Epithelial cell of proximal tubule (primary cell): ENCODE measurements at places on chromosomes 11 and 22. TPM values are rescaled to one million over a fixed set of nuclear protein-coding genes. Genes with fewer than 3 reads are reported as not detected.

DNA sequence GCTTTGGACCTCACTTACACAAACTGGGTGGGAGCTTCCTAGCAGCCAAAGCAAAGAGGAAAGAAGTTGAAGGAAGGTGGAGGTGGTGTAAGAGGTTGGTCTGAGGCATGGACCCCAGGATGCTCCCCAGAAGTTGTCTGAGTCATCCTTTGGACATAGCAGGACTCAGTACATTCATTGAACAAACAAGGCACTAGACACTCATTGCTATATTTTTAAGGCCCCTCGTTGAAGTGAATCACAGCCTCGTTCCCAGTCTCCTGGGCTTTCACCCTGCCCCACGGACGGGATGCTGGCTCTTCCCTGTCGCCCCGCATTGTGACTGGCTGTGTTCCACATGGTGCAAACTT is 95.9 kb upstream of the FGF3 start:
- DNase-seq, result no peak

Gene MMP10
- 0.29 and 0.80 TPM in 2 replicates for total RNA-seq

Gene IGSF9B
- 0.22 and 1.0 TPM in 2 replicates for total RNA-seq

DNA sequence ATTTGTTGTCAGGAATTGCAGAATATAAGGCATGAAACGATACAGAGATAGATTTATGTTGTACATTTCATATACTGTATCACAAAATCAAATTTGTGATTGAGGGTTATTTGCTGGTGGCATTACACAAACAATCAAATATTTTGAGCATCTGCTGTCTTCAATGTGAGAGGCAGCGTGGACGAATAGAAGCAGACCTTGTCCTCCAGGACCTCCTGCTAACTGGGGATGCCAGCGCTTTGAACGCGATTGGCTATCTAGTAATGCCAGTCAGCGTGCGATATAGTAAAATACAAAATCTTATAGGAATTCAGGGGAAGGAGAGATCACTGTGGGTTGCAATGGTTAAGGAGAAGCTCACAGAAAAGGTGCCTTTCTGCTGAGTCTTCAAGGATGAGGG is 631 bp upstream of the SNX19 start:
- DNase-seq, result no peak

DNA sequence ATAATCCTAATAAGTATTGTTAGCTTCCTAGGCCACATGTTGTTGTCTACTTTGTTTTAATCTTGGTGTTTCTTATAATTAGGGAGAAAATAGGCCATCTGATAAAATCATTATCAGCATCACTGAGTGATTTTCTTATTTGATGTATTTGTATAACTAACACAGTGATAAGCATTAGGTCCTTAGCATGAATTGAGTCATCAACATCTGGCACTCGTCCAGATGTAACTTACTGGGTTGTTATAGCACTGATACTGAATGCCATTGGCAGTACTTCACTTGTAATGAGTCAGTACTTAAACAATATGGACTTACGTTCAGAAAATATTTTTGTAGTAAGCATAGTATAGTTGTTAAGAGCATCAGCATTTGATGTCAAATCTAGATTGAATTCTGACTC is 16.2 kb downstream of the API5 start:
- DNase-seq, result peak; percentile 32

DNA sequence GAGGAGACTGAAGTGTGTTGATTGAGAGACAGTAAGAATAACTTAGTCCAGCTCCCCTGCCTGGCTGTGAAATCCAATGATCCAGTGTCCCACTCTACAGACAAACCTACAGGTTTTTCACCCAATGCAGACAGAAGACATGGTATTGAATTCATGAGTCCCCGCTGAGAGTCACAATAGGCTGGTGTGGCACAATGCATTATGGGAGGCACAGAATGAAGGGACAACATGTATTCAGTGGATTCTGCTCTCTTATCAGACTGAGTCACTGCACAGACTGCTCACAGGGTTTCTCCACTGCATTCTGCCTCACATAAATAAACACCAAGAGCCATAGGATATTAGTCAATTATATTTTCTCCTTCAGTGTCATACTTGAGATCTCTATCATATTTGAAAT is 55.2 kb upstream of the TOP3B start:
- no peak for DNase-seq

DNA sequence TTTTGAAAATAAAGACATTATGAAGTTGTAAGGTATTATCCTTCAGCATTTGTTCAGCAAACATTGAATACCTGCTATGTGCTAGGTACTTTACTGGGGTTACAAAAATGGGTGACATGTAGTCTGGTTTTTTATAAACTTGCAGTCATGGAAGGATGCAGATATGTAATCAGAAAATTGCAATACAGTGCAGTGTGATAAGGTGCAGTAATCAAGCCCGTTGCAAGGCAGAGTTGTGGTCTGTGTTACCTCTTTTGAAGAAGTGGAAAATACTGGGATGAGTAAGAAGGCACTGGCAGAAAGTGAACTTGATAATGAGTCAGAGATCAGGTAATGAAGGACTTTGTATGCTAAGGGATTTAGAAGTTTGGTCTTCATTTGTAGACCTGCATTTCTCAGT is 8.1 kb downstream of the FBXO7 start:
- DNase-seq, result no peak

DNA sequence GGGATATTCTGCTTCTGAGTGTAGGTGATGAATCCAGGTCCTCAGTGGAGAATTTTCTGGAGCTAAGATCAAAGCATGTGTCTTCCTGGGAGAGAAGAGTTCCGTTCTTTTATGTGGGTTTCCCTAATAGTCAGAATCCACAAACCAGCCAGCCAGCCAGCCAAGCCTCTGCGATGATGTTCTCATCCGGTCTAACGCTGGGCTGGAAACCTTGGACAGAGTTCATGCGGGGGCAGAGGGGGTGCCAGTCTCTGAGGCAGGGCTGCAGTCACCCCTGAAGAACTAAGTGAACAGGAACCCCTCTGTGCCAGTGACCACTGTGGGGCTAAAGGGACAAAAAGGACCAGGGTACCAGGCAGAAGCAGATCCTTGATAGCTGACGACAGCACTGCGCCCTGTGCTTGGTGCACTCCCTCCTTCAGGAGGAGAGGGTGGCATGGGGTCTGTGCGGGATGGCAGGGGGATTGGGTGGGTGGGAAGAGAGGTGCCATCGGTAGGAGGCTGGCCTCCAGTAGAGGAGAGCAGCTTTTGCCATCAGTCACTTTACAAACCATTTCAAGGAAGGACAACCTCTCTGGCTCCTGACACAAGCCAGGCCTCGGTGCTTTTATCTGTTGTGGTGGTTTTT is 27.1 kb downstream of the ADAMTS15 start:
- no peak for DNase-seq

DNA sequence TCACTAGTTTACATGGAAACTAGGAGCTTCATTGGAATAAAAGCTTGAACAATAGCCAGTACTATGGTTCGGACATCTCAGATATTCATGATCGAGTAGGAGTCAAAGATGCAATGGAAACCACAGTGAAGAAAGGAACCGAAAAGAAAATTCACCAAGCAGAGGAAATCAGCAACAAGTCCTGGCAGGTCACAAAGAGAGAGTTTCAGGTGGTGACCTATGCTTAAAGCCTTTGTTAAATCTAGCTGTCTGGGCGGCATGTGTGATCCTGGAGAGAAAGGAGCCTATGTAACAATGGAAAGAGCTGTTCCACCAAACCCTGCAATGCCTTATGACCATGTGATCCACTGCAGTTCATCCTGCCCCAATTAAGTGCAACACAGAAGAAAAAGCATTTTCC is 68.9 kb upstream of the POU2AF2 start:
- no peak for DNase-seq
